ENCODE measurements at places on chromosomes 16 and 17. TPM values are rescaled to one million over a fixed set of nuclear protein-coding genes. Genes with fewer than 3 reads are reported as not detected.

DNAAF8 gene
- 6.0 TPM for polyA plus RNA-seq

TBL3 gene
- 32.1 TPM for polyA plus RNA-seq

ZDHHC1 gene
- polyA plus RNA-seq: 18.7 TPM

TMED6 gene
- polyA plus RNA-seq: 2.3 TPM

PRSS8 gene
- 0.46 TPM for polyA plus RNA-seq

LDHD gene
- polyA plus RNA-seq: 9.3 TPM

STAC2 gene
- 17.1 TPM for polyA plus RNA-seq

RBL2 gene
- polyA plus RNA-seq: 60.9 TPM

GUCY2D gene
- 2.3 TPM for polyA plus RNA-seq

SPATA22 gene
- polyA plus RNA-seq: 0.99 TPM

NAGS gene
- polyA plus RNA-seq: 1.4 TPM

VKORC1 gene
- 66.5 TPM for polyA plus RNA-seq

NPIPA5 gene
- polyA plus RNA-seq: 56.2 TPM

PRSS36 gene
- 10.5 TPM for polyA plus RNA-seq

P2RX1 gene
- polyA plus RNA-seq: 0.36 TPM

CDK5R1 gene
- polyA plus RNA-seq: 115 TPM

CNTNAP4 gene
- polyA plus RNA-seq: 47.4 TPM

CCDC200 gene
- polyA plus RNA-seq: 11.0 TPM

HOXB7 gene
- polyA plus RNA-seq: 80.7 TPM

CDH5 gene
- polyA plus RNA-seq: 29.0 TPM

KRT23 gene
- 0.56 TPM for polyA plus RNA-seq

COL1A1 gene
- 586 TPM for polyA plus RNA-seq

WSCD1 gene
- polyA plus RNA-seq: 69.2 TPM
